ENCODE measurements at places on chromosomes 2 and 18. TPM values are rescaled to one million over a fixed set of nuclear protein-coding genes. Genes with fewer than 3 reads are reported as not detected.

- no peak for ATAC-seq
Observed at GRCh38 chr18:13585379-13586153, 140.8 kb downstream of the FAM210A start.

DNA sequence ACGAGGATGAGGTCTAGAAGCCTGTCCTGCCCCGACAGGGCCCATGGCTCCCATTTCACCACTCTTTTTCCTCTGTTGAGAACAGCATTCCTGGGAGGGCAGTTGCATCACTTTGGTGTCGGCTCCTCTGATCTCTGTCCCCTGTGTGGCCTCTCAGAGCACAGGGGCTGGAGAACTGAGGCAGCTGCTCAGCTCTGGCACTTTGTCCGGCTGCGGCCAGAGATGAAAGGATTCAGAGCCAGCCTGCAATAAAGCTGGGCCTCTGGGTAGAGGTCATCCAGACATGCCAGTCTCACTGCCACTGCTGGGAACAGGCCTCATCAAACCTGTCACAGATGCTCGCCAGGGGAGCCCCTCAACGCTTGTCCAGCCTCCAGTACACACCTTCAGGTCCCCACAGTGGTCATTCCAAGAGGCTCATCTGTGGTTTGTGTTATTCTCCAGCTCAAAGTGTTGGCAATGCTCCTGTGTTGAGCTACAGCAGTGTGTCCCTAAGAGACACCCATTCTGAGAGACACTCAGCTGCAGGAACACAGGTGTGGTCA lies 13.1 kb upstream of the ROCK2 start:
- peak; percentile 65 for ATAC-seq

DNA sequence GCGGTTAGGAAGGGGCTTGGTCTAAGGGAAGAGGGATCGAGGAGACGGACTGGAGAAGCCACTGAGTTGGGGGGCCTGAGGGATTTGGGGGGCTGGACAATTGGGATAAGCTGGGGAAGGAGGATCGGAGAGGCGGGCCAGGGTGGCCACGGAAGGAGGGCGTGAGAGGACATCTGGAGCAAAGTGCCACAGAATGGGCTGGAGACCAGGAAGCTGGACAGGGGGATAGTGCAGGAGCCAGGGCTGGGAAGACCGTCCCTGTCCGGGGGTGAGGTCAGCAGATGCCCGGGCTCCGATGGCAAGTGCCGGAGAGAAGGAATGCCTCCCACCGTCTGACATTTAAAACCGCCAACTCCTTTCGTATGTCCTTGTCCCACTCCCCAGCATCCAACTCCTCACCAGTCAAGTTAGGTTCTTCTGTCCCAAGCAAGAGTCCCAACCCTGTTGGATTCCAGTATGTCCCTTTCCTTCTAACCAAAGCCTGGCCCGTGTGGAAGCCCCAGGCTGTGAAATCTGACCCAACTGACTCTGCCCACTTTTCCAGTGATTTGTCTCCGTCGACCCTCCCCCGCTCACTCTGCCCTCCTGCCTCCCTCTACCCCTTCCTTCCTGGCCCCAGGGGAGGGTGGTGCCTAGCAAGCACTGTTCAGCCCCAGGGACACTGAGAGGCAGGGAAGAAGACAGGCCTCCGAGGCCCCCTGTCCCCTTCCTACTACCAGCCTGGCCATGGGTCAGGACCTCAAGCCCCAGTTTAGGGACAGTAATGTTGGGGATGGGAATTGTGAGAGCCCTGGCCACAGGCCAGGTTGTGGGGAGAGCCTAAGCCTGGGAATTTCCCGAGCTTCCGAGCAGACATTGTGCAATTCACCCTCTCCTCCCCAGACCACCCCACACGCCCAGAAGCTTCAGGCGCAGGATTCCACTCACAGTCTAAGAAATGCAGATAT lies 31.5 kb upstream of the TMBIM1 start:
- ATAC-seq: peak; percentile 18

DNA sequence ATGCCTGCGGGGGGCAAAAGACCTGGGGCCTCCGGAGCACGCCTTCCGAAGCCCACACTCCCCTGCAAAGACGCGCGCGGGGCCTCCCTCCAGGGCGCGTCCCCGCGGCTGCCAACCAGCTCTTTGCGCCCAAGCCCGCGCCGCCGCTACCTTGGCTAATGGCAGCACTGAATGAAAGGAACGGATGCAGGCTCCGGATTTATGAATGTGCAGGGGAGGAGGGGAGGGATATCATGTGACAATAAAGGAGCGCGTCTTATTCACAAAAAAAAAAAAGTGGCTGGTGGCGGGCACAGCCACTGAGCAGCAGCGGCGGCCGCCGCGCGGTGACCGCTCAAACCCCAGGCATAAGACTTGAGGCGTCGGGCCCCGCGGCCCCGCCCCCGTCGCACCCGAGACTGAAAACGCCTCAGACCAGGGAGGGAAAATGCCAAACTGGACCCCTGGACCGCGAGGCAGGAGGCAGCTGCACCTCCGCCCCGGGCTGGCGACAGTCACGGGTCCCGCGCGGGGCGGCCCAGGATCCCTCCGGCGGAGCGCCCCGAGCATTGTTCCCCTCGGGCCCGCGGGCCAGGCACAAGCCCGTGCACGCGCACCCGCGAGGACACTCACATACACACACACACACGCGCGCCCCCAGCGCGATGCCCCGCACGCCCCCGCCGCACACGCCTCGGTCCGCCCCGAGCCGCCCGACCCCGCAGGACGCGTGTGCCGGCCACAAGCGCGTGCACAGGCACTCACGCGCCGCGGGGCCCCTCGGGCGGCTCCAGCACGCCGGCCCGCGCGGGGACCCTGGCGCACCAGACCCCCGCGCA lies 1.6 kb downstream of the SPRED2 start:
- ATAC-seq: peak; percentile 3

DNA sequence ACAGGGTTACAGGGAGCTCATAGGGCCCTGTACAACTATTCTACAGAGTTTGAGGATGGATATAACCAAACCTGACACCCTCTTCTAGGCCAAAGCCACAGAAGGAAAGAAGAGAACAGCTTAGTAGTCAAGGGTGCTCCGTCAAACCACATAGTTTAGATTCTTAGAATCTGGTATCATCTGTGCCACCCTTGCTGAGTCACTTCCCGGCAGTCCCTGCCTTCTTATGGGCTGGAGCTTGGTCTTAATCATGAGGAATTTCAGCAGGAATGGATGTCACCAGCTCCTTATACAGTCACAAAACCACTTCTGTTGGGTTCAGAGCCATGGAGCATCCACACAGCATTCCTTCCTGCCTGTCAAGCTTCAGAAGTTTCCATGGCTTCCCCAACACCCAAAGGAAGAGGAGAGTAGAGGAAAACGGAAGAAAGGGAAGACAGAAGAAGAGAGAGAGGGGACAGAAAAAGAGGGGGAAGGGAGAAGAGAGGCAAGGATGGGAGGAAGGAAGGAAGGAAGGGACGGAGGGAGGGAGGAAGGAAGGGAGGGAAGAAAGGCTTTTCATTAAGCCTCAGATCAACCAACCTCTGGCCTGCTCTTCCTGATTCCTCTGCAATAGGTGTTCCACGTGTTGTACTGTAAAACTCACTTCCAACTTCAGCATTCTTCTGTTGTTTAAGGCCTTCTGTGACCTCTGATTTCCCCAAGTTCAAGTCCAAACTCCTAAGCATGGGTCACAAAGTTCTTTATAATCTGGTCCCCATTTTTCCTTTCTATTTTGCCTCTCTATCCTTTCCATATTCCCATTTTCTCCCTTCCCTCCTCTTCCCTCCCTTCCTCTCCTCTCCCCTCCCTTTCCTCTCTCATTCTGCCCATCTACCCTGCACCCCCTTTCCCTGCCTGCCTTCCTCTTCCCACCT lies 246.1 kb upstream of the TNP1 start:
- ATAC-seq: peak; percentile 39

DNA sequence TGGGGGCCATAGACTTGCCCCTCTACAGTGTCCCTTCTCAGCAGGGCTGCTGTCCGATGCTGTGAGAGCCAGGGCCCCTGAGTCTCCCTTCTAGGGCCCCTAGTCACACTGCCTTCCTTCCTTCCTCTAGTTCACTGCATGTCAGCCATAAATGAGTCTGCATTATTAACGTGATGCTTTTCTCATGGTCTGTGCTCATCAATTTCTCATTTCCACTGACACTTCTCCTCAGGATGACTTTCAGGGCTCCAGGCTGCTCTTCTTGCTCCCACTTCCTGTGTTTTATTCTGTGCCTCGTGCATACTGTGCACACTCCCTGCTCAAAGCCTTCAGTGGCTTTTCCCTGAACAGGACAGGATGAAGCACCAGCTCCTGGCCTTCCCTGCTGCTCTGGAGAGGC lies 146.5 kb downstream of the FAM210A start:
- peak; percentile 10 for ATAC-seq

GRCh38 chr2:156164091-156164720 lies 168.3 kb downstream of the NR4A2 start:
- no peak for ATAC-seq

DNA sequence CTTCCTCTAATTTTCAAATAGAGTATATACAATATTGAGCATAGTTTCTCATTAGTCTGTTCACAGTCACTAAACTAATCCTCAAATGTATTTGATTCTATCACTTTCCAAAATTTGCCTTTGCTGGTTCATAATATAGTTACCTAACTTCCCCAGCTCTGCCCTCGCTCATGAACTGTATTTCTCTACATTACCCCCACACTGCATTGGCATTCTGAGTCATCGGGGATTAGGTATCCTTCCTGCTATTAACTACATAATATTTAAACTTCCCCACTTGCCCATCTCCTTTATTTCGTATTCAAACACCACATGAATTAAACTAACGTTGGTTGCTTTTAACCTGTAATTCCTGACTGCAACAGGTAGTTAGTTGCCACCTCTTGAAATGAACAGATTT lies 14.8 kb upstream of the CLASP1 start:
- no peak for ATAC-seq

DNA sequence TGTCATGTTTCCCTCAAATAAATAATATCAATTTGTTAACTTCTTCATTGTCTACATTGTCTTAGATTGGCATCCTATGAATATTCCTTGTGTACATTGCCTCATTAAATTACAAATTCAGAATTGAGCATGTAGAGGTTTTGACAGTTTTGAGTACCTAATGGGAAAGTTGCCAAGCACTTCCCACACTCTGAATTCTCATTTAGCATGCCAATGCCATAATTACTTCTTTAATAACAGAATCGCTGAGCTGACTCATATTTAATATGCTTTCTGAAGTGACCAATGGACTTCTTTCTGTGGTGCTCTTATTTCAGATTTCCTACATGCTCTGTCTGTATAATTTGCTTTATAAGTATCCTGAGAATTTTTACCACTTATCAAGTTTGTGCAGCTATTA lies 114.4 kb upstream of the NOL4 start:
- ATAC-seq: no peak

DNA sequence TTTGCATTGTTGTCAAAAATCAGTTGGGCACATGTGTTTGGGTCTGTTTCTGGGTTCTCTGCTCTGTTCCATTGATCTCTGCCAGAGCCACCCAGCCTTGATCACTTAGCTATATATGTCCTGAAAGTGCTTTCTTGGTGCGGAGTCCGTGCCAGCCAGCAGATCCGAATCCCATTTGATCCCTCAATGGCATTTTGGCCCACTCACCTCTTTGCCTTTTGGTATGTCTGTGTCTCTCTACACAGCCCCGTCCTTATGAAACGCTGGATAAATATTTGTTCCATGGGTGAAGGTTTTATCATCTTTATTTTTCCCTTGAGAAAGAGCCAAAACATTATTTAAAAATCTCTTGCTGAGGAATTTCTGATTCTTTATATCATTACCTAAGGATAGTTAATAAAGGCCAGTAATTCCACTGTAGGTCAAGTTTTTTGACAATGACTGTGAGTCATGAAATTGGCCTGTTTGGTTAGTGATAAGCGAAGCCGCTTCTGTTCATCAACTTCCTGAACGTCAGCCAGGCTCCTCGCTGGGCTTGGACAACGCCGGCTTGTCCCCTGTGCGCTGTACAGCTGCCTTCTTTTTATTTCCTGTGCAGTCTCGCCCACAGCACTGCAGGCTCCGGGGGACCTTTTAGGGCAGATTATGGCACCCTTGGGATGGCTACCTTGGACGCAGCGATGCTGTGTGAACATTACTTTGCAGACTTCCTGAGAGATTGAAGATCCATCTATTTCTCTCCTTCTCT lies 24.9 kb downstream of the MTCL1 start:
- ATAC-seq: peak; percentile 68

- no peak for ATAC-seq
Observed at GRCh38 chr2:36489281-36489680, 108.7 kb downstream of the FEZ2 start.

- ATAC-seq: no peak
Observed at GRCh38 chr2:163812926-163813520, 77.2 kb upstream of the FIGN start.

- no peak for ATAC-seq
Observed at GRCh38 chr18:64260810-64261209, 111.9 kb upstream of the LINC00305 start.

GRCh38 chr18:4017480-4017879 lies 437.6 kb downstream of the DLGAP1 start:
- no peak for ATAC-seq

GRCh38 chr2:147101941-147102790 lies 742.7 kb upstream of the ACVR2A start:
- ATAC-seq: no peak

DNA sequence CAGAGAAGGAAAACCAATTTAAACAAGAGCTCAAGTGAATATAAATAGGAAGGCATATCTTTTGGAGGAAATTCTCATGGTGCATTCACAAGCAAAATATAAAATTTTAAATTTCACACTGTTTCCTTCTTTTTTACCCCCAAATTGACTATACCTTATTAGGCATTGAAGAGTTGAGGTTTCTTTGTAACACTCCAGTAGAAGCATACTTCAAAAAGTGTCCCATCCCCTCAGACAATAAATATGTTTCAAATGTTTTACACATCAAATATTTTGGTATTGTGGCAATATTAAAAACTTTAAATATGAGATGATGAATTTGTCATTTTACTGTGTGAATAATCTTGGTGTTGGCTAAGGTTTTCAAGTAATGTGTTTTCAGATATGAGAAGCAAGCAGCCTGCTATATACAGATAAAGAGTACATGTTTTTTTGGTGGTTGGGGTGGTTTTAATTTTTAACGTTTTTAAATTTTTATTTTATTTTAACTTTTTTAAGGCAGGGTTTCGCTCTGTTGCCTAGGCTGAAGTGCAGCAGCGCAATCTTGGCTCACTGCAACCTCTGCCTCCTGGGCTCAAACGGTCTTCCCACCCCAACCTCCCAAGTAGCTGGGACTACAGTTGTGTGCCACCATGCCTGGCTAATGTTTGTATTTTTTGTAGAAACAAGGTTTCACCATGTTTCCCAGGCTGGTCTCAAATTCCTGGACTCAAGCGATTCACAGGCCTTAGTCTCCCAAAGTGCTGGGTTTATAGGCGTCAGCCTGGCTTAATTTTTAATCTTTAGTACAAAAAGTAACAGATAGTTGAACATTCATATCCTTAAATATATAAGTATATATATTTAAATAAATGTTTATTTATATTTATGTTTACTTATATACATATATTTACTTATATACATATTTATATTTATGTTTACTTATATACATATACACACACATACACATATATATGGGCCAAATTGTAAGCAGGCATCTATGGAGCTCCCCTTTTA lies 36.5 kb upstream of the DLX1 start:
- no peak for ATAC-seq

Gene GKN2
- not detected for total RNA-seq

Gene SPIRE1
- 45.2 TPM for total RNA-seq

Gene ESPNL
- 3.4 TPM for total RNA-seq

Gene PARD6G
- 3.7 TPM for total RNA-seq

Gene PKDCC
- 277 TPM for total RNA-seq

Gene CNTNAP5
- total RNA-seq: 3.2 TPM
